ENCODE measurements at places on chromosomes 5 and 9.
A peak's percentile ranks its signal among the peaks of the same experiment; 100 is the strongest.

GRCh38 chr9:114003758-114004157, 74.3 kb downstream of the AMBP start:
- DNase-seq = peak; percentile 1

DNA sequence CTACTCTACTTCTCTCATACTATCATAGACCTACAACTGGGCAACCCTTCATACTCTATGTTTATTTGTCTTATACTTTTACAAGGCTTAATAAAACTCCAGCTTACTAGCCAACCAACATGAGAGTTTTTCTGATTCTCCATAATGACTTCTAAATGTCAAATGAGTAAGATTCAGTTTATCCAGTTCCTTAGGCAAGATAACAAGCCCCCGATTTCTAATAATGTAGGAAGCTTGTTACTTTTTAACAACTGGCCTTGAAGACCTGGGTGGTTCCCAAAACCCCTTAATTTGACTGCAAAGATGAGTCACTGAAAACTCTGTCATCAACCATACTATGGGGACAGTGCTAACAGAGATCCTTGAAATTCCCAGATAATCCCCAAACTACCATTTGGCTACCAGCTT, 294.6 kb upstream of the ACTBL2 start:
- no peak for DNase-seq

DNA sequence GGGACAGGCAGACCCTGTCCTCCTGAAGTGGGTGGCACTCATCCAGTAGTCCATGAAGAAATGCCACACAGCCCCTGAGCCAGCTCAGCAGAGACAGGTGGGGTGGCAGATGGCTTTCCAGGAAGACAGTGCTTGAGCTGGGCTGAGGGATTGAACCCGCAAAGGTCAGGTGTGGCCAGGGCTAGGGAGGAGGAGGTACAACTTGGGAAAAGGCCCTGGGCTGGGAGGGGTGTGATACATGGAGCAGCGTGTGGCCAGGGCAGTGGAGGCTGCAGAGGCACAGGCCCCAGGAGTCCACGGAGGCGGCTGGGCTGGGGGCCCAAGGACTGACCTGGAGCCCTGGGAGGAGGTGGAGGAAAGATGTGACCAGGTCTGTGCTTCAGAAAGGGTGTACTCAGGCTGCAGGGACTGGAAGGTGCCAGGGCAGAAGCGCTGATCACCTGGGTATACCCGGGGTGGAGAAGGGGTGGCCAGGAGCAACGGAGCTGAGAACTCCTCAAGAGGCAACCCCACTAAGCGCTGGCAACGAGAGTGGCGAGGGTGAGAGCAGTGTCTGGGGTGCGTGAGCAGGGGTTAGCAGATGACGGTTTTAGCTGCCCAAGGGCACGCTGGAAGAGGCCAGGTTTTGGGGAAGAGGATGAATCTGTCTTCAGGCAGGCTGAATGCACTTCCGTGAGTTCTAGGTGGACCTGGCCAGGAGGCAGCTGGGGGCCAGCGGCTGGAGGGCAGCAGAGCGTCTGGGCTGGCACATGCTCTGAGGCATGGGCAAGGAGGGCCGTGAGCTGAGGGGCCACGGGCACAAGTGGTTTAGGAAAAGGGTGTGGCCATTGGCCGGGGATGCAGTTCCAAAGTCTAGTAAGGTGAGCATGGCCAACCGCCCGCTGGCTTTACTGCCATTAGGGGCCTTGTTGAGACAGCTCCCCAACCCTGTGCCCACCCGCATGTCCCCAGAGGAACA, 3.9 kb upstream of the RABL6 start:
- DNase-seq = no peak

DNA sequence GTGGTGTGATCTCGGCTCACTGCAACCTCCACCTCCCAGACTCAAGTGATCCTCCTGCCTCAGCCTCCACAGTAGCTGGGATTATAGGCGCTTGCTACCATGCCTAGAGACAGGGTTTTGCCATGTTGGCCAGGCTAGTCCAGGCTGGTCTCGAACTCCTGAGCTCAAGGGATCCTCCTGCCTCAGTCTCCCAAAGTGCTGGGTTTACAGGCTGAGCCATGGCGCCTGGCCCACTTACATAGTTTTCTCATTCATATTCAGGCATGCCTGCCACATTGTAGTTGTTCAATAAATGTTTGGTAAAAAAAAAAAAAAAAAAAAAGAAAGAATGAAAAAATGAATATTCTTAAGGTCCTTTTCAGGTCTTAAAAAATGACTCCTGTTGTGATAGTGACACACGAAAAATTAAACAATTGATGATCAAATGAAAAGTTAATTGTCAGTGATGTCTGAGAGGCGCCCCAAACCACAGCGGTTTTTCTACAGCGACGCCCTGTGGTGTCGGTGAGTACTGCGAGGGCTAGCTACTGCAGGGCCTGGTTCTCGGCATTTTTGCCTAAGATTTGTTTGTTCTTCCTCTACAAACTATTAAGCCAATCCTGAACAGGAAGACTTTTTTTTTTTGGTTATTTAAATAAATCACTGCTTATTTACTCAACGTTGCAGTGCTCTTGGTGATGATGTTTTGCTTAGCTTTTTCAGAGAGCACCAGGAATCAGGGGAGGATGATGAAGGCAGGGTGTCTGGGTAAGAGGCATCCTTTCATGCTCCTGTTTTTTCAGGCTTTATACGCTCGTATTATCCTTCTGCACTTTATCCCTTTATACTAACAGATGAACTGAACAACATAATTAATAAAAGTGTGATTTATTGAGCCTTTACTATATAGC, 67.0 kb upstream of the DPYSL3 start:
- DNase-seq = peak; percentile 84

All from HAP-1 (cell line).